DND-41 (cell line): ENCODE measurements at places on chromosomes 12 and 14.
A peak's percentile ranks its signal among the peaks of the same experiment; 100 is the strongest.

DNA sequence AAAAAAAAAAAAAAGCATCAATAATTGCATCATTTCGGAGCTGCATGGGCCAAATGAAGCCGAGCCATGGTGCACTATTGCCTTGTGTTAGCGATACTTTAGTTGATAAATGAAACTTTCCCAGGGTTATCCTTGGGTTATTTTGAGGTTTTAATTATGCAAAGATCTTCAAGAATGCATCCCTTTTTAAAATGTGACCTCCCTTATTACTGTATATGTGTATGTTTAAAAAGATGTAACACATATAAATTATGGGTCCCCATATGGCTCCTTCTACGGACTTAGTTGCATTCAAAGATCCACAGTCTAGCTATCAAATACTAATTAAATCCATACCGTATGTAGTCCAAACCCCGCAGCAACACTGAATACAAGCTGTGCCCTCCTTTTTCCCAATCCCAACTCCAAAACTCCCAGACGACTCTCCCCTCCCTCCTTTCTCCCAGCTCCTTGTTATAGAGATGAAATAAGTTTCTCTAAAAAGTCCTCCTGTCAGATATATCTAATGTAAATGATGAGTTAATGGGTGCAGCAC is 129.3 kb upstream of the MAP1LC3B2 start:
- DNase-seq: no peak

DNA sequence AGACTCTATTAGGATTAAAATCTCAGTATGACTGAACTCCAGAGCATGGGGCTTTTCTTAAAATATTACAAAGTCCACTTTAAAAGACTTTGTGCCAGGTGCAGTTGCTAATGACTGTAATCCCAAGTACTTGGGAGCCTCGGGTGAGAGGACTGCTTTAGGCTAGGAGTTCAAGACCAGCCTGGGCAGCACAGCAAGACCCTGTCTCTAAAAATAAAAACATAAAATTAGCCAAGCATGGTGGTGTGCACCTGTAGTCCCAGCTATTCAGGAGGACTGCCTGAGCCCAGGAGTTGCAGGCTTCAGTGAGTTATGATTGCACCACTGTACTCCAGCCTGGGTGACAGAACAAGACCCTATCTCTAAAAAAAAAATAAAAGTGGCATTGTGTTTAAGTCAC is 33.2 kb downstream of the ATF7 start:
- DNase-seq: no peak

- DNase-seq: no peak
Observed at GRCh38 chr12:115433014-115433634, 749.1 kb upstream of the TBX3 start.

GRCh38 chr12:116882742-116883141 is 1.5 kb upstream of the HRK start:
- no peak for DNase-seq

DNA sequence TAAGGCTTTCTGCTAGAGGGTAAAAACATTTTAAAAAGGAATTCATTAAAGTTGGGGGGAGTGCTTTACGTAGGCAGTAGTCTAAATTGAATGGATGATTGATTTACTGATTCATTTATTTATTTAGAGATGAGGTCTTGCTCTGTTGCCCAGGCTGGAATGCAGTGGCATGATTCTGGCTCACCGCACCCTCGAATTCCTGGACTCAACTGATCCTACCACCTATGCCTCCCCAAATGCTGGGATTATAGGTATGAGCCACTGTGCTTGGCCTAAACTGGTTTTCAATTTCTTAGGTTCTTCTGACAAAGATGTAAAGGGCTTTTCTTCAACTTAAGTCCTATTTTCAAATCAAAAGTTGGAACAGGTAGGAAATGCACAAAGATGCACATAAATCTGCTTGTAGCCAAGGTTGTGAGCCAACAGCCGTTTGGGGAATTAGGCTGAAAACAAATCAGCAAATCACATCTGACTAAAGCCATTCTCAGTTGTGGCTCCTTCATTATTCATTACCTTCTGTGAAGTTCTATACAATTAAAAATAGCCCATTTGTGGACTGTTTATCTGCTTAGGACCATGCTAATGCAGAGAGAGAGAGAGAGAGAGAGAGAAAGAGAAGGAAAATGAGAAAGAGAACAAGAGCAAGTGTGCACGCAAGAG is 218.0 kb downstream of the PPM1H start:
- no peak for DNase-seq

GRCh38 chr12:124888260-124888659 is 24.6 kb upstream of the SCARB1 start:
- DNase-seq: no peak

DNA sequence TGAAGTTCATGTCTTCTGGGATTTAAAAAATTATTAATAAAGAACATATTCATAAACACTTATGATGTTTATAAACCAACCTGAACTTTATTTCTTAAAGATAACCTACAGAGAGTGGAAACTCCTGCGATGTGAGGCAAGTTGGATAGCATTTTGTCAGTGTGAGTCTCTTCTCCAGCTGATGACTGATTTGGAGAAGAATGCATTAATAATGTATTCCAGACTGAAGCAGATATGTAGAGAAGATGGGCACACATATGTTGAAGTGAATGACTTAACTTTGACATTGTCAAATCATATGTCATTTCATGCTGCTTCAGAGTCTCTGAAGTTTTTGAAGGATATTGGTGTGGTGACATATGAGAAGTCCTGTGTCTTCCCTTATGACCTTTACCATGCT is 7.3 kb downstream of the HELB start:
- DNase-seq: no peak

DNA sequence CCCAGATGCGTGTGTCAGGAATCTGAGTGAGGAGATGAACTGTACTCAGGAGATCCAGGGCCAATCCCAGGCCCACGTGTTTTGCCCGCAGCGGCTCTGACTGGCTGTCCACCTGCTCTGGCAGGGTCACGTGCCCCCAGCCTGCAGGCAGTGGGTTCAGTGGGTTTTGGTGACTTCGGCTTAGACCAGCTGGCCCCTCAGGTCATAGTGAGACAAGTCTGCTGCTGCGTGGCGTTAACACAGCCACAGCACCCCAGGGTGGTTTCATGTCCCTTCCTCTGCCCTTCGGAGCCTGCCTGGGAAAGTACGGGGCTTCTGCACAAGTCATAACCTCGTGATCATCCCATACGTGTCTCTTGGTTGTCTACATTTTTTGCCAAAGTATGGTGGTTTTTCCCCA is 2.6 kb downstream of the FBRSL1 start:
- DNase-seq: no peak

DNA sequence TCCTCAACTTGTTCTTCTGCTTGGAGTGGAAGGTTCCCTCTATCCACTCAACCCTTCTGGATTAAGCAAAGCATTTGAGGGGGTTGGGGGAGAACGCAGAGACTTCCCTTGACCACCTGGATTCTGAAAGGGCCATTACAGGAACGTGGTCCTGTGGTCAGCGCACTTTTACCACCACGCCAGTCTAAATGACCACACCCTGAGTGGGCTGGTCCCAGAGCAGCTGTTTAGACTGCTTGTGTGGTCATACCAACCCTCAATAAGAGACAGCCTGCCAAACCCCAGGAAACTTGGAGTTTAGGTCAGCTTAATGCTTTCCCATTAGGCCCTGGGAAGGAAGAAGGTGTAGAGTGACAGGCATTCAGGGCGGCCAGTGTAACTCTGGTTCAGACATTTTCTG is 165.5 kb upstream of the ATP2B1 start:
- no peak for DNase-seq

GRCh38 chr12:115213538-115214016 is 529.6 kb upstream of the TBX3 start:
- DNase-seq: no peak

DNA sequence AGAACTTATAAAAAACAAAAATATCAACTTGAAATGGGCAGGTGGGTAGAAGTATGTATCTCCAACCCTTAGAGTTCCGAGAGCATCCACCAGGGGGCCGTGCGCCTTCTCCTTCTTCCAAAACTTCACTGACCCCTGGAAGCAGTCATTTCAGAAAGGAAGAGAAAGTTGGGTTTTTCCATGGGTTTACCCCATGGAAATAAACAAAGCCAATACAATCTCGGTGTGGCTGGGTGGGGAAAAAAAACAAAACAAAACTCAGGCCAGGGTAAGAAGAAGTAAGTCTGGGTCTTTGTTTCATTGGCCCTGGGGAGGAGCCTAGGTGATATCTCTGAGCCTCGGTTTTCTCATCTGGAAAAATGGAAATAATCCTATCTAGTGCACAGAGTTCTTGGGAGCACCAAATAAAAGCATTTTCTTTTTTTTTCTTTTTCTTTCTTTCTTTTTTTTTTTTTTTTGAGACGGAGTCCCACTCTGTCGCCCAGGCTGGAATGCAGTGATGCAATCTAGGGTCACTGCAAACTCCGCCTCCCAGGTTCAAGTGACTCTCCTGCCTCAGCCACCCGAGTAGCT is 33.6 kb upstream of the HNF1A start:
- DNase-seq: peak; percentile 67

DNA sequence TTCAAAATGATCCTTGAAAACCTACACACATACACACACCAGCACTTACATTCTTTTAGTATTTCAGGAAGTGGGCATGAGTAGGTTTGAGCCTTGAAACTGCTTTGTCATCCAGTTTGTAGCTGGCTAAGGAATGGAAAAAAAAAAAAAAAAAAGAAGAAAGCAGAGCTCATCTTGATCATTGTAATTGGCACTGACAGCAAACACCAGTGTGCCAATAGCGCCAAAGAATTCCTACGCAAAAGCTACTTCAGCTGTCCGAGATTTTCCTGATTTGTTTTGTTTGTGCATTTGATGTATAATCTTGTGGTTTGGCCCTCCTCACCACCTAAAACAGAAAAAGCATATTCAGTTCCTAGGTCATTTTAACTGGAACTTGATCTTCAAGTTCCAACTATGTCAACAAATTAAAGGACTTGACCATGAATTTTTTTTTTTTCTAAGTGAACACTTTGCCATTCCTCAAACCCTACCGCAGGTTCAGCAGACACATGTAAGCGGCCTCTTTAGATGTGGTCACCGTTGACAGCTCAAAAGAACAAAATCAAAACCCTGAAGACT is 57.3 kb downstream of the FLRT2 start:
- DNase-seq: peak; percentile 54

- DNase-seq: no peak
Observed at GRCh38 chr12:7265251-7265650, 38.6 kb upstream of the ACSM4 start.

DNA sequence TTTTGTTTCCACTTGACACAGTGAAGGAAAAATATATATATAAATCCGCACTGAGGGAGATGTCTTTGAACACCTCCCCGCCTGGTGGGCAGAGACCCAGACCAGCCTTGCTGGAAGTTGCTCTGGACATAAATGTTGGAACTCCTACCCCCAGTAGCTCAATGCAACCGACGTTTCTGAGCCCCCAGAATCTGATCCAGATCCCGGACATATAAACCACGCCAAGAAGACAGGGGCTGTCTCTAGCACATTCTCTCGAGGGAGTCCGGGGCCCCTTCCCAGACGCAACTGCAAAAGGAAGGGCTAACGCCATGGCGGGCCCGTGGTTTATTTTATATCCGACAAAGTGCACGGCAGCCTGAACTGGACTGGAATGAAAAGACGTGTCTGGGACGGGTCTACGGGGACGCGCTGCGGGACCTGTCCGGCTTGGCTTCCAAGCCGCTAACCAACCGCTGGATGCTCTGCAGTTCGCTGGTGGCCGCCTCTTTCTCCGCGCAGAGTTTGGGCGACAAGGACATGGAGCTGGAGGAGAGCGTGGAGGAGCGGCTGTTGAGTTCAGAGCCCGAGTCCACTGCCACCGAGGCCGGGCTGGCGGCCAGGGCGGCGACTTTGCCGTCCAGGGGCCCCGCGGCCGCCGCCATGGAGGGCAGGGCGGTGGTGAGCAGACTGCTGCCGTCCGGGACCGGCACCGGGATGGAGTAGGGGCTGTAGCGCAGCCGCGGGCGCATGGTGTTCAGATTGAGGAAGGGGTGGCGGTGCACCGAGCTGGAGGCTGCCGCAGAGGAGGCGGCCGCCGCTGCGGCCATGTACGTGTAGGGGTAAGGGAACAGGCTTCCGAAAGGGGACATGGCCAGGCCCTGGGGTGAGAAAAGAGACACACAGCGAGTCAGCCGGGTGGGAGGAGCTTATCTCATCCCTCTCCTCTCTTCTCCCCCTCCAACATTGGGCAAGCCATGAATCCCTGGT is 12.2 kb downstream of the TBX3 start:
- no peak for DNase-seq

DNA sequence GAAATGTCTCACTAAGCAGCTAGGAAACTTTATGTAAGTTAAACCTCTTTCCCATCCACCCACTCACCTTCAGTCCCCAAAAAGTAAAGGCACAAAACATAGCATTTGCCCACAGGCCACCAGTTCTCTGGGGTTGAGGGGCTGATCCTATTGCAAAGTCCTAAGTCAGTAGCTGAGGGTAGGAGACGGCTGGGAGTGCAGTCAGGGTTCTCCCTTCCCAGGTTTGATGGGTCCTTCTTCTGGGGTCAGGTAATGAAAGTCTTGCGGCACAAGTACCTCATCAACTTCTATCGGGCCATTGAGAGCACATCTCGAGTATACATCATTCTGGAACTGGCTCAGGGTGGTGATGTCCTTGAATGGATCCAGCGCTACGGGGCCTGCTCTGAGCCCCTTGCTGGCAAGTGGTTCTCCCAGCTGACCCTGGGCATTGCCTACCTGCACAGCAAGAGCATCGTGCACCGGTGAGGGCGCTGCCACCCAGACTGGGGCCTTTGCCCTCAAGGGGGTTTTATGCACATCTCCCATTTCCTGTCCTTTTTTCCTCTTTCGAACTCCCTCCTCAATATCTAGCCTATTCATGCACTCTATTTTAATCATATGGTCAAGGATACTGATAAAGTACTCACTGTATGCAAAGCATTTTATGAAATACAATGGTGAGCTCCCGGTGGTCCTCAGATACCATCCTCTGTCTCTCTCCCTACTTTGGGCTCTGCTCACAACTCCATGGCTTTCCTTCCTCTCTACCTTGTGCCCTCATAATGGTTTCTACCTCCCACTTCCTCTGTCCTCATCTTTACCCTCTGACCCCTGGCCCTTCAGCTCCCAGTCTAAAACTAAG is 986 bp downstream of the TSSK4 start:
- no peak for DNase-seq

DNA sequence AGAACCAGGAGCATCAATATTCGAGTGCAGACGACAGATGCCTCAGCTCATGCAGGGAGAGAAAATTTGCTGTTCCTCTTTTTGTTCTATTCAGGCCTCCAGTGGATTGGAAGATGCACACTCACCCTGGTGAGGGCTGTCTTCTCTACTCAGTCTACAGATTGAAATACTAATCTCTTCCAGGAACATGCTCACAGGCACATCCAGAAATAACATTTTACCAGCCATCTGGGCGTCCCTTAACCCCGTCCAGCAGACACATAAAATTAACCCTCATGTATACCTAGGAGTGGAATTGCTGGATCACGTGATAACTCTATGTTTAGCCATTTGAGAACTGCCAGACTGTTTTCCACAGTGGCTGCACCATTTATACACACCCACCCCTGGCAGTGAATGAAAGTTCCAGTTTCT is 4.5 kb upstream of the OAS2 start:
- DNase-seq: no peak
